ENCODE measurements at places on chromosomes 3 and 15.

DNA sequence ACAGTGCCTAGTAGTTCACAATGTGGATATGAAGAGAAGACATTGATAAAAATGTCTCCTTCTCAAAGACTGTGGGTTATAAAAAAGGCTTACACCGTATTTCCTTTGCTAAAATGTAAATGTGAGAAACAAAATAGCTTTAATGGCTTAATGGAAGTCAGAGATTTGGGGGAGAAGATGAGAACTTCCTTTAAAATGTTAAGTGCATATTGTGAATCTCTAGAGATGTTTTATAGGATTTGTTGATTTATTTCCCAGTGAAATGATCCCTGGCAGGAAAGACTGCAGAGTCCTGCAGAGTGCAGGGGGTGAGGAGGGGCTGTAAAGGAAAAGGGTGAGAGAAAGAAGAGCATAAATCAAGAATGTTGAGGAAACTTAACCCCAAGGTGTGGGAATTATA, 305.1 kb downstream of the GAP43 start:
- no peak for DNase-seq

DNA sequence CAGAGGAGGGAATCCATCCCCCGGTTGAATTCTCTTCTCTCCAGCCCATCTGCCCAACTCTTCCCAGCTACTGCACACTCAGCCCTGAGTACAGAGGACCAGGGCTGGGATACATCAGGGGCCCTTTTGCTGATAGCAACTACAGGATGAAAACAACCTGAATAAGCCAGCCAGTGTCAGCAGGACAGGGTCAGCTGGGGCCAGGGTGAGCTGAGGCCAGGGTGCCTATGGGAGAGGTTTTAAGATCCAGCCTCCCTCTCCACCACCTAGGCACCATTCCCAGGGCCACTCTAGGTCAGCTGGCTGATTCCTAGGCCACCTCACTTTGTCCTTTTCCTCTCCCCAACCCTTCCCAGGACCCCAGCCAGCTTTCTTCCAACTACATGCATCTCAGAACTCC, 83.8 kb downstream of the MRPL46 start:
- no peak for DNase-seq

GRCh38 chr15:89475661-89476060, 20.7 kb downstream of the RHCG start:
- no peak for DNase-seq

GRCh38 chr15:84099181-84099580, 136.4 kb upstream of the GOLGA6L4 start:
- DNase-seq: no peak

- peak; percentile 38 for DNase-seq
Measured at GRCh38 chr15:53072077-53072476, 281.9 kb upstream of the ONECUT1 start.

DNA sequence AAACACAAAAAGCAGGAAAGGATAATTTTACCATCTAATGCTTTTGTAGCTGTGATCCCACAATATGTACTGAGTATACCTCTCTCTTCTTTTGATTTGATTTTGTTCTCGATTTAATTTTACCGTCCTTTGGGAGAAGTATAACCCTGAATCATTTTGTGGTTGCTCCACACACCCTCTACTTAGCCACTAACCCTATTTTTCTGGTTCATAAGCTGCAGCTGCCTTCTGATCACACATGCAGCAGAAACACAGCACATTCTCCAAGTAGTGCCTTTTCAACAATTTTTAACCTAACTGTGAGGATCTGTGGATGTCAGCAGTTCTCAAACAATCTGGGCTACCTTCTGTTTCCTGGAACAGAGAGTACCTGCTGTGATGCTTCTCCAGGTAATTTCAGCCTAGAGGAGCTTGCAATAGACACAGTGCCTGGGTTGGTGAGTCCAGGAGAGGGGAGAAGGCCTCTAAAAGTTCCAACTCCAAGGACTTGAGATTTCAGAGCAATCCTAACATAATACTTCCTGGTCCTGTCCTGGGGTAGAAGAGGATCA, 40.3 kb downstream of the HGD start:
- DNase-seq: no peak

DNA sequence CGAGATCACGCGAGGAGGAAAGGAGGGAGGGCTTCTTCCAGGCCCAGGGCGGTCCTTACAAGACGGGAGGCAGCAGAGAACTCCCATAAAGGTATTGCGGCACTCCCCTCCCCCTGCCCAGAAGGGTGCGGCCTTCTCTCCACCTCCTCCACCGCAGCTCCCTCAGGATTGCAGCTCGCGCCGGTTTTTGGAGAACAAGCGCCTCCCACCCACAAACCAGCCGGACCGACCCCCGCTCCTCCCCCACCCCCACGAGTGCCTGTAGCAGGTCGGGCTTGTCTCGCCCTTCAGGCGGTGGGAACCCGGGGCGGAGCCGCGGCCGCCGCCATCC, 1.1 kb upstream of the SETD5 start:
- DNase-seq: peak; percentile 81

- DNase-seq: no peak
Measured at GRCh38 chr15:80087104-80087503, 27.6 kb downstream of the ZFAND6 start.

DNA sequence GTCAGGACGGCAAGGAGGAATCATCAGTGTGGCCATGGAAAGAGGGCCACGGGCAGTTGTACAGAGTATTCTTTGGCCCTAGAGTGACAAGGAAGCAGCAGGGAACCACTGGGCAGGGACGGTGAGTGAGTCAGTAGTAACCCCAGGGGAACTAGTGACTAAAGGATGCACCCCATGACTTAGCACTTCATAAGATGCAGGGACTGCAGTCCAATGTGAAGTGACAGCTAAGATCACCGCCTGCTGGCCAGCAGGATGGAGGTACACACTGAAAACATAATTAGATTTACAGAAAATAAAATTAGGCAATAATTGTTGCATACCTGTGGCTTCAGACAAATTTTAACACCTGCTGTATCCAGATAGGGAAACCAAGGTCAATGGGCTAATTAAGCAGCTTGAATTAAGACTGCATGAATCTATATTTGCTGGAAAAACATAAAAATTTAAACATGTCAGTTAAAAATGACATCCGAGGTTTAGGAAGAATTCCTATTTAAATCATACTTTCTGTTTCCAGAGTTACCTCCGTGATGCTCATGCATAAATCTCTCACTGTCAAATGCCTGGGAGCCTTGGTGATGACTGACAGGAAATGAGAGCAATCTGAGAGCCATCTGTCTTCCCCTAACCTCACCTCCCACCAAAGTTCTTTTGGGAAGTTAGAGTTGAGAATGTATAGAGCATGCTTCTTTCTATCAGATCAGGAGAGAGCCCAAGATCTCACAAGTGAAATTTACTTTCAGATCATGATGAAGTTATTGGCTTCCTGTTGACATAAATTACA, 56.5 kb downstream of the DCLK3 start:
- DNase-seq: no peak

DNA sequence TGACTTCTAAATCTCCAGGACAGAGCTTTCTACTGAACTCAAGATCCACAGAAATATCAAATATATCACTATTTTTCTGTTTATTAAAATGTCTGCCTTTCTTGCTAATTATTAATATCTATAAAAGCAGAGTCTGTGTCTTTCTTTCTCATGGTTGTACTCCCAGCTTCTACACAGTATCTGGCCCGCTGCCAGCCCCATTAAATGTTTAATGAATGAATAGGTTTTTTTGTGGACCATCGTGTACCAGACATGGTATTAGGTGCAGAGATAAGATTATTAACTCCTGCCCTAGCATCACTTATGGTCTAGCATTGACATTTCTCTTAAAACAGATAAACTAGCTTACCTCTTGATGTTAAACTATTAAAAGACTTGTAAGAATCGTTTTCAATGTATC, 111.4 kb upstream of the RBMS3 start:
- DNase-seq: no peak

DNA sequence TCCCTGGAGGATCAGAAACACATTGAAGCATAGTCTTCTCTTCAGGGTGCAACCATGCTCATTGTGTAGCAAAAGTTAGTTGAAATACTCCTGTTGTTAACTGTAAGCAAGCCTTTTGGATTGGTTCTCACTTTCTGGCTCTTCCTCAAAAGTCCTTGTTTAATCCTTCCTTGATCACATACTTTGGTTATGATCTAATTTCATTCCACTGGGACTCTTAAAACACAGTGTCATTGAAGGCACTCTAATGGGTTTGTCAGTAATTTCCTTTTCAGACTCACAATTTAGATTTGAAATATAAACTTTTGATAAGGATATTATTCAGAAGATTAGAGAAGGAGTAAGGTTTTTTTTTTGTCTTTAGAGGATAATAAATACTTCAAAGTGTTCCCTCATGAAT, 451.7 kb upstream of the SGO1 start:
- no peak for DNase-seq

GRCh38 chr3:154430014-154430413, at the start of gene GPR149:
Gene GPR149, minus strand, starts transcription at chr3:154430190. Its CDS starts 575 bp downstream, at chr3:154429615.
- DNase-seq: peak; percentile 30

GRCh38 chr3:4930501-4930900, 48.7 kb upstream of the BHLHE40 start:
- DNase-seq: no peak

DNA sequence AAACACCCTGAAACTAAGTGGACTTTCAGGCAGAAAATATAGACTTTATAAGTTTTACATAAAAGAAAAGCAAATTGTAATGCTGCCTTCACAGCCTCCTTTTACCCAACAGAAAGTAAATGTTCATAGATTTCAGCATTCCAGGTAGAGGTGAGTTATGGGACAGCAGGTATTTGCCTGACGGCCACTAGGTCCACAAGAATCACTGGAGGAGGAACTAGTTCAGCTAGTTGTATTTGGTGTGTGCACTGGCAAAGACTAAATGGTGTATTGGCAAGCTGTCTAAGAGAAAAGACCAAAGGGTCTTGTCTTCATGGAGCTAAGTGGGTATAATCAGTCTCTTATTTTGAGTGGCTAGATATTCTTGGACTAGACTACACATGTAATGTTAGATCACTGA, 34.2 kb downstream of the ZNF654 start:
- DNase-seq: no peak

GRCh38 chr15:41061667-41062066, 54.4 kb downstream of the INO80 start:
- DNase-seq: no peak

- no peak for DNase-seq
Measured at GRCh38 chr3:109269577-109270275, 46.6 kb downstream of the DPPA2 start.

DNA sequence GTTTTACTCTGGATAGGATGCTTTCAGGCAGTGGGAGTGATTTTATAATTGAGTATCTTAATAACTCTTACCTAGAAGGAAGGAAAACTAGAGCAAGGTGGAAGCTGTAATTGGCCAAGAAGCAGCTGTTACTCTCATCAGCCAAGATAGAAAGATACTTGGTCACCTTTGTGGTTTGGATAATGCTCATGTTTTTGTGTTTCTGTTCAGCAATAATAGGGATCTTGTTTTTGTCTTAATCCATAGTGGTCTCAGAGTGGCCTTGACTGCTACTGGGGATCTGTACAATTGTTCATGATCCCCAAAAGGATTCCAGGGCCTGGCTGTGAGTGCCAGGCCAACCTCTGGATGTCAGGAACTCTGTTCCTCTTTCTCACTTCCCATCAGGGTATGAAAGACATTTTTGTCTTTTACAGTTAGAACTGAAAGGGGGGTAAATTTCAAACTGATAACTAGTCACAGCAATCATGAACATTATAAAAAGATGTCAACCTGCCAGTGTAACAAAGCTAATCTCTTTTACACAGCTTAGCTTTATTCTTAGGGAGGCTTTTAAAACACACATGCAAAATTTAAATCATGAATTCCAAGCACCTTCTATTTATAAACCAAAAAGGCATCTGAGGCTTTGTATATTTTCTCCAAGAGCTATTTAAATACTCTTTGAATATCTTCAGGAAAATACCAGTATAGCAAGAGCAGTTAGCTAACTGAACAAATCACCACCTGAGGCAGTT, 6.0 kb downstream of the UBL7 start:
- DNase-seq: no peak

GRCh38 chr3:180947761-180948390, 35.4 kb downstream of the FXR1 start:
- peak; percentile 42 for DNase-seq

- no peak for DNase-seq
Measured at GRCh38 chr3:149713730-149714654, 38.3 kb downstream of the COMMD2 start.

DNA sequence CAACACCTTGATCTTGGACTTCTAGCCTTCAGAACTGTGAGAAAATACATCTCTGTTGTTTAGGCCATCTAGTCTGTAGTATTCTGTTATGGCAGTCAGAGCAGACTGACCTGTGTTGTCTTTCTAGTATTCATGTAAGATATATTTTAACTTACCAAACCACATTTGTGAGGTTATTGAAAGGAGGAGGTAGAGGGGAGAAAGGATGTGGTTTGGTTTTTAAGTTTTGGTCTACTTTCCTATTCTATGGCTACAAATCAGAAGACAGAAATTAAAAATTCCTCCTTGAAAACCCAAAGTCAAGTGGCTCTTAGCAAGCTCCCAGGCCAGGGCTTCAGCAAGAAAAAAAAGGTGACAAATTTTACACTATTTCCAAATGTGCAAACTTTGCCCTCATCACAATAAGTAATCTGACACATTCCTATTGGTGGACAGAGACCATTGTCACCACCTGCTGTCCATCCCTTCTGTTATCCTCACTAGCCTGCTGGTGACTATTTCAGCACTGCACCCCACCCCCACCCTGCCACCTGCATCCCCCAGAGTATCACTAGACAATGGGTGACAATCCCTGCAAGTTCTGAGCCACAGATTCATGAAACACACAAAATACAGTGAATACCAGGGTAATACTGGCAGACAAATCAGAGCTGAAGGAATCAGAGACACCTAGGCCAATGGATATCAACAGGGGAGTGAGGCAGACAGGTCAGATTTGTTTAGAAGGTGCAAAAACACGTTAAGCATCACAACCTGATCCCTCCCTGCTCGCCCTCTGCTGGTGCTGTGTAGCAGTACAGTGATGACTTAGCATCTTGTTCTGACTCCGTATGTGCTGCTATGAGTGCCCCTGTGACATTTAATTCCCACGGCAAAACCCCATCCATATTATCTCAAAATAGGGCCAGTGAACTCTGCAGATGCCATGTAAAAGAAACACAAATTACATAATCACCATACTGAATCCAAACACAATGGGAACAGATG, 79.0 kb upstream of the DCLK3 start:
- peak; percentile 61 for DNase-seq

DNA sequence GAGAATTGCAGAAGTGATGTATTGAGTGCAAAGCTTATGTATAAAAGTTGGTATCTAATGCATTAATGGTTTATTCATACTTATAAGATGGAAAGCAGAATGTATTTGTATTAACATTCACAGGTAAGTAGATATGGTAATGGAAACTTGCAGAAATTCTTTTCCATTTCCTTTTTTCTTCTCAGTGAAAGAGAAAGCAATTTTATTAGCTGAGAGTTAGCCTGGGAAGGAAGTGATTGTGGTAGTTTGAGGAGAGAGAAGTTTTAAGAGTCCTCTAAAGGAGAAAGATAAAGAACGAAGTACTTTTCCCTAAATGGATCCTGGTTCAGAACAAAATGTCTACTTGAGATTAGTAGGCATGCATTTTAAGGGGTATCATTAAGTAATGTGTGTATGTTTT, 60.1 kb upstream of the OSTN start:
- no peak for DNase-seq

DNA sequence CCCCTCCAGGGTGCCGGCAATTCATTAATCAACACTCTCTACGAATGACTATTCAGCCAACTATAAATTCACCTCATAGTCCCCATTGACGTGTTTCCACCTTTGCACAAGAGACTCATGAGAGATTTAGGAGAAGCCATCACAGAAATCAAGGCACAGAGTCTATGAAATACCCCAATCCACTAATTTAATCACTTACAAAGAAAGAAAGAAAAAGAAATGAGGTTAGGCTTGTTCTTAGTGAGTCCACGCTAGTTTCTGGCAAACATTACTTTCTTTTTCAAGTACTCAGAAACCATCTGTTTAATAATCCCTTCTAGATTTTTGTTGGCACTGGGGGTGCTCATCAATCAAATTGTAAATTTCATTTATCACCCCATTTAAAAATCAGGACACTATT, 125.2 kb upstream of the ADPGK start:
- no peak for DNase-seq

All from D341Med (cell line).